Activated T-helper 1 cell treated with anti-CD3 and anti-CD28 coated beads, Interleukin-2, amount 50 U/mL, for 16 hours (primary cell): ENCODE measurements at places on chromosomes 2 and 18.

DNA sequence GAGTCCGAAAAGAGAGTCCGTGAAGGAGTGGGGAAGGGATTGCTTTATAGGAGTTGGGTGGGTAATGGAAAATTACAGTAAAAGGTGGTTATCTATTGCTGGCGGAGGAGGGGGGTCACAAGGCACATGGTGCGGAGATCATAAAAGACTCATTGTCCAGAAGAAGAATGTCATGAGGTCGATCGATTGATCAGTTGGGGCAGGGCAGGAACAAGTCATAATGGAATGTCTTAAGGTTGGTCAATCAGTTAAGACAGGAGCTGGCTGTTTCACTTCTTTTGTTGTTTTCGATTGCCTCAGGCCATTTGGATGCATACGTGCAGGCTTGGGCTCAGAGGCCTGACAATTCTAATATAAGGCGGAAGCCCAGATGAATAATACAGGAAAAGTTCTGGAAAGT, 473.0 kb upstream of the TNP1 start:
- no peak for DNase-seq

DNA sequence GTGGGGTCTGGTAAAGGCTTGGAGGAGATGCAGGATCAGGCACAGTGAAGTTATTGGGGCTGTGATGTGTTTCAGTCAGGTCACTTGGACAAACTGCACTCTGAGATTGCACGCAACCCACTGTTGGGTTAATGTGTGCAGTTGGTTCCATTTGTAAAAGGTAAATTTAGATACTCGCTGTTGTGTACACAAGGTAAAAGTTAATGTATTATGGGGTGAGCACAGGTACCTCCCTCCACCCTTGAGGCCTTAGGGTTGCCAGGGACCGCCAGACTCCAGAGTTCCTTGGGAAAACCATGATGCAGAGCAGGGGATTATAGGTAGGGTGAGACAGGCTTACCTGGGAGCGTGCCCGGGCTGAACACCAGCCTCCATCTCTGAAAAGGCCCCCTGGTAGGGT, 20.1 kb downstream of the IMPA2 start:
- DNase-seq = no peak

DNA sequence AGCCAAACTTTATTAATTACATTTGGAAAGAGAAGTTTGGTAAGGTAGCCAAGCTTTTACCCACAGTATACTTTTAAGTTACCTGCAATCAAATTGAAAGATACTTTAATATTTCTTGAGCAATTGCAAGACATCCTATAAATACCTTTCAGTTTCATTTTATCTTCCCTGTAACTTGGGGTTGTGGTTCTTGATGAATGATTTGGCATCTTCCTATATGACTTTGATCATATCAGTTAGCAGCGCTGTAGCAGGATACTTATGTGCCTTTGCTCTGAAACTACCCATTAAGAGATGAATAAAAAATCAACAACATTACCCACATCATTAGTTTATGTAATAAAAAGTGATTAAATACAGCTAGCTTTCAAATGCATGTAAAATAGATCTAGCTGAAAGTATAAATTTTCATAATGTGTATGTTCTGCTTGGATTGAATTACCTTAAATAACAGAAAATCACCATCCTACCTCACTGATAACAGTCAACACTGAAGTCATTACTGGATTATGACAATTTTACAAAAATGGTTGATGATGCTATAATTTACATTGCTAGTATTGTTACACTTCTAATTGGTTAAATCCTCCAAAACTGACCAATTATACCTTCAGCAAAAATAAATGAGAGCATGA, 50.4 kb downstream of the MMADHC start:
- no peak for DNase-seq

GRCh38 chr2:236180076-236180816, 12.1 kb upstream of the GBX2 start:
- no peak for DNase-seq

DNA sequence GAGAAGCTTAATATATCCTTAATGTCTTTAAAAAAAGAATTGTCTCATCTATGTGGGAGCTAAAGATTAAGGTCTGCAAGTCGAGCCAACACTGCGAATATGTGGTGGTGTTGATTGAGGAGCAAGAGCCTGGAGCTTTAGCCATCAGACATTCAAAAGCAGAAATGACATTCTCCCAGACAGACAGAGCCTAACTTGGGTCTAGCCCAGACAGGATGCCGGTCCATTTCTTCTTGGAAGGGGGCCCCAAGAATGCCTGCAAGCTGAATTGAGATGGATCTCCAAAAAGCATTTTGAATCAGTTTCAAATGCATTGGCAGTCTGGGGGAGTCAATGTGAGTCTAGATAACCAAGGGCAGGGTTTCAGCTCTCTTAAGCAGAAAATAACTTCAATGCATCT, 30.1 kb upstream of the EML4 start:
- no peak for DNase-seq

- DNase-seq = no peak
Observed at GRCh38 chr2:118994172-118994700, 52.2 kb downstream of the MARCO start.

GRCh38 chr2:187917535-187917934, 363.3 kb upstream of the TFPI start:
- no peak for DNase-seq

DNA sequence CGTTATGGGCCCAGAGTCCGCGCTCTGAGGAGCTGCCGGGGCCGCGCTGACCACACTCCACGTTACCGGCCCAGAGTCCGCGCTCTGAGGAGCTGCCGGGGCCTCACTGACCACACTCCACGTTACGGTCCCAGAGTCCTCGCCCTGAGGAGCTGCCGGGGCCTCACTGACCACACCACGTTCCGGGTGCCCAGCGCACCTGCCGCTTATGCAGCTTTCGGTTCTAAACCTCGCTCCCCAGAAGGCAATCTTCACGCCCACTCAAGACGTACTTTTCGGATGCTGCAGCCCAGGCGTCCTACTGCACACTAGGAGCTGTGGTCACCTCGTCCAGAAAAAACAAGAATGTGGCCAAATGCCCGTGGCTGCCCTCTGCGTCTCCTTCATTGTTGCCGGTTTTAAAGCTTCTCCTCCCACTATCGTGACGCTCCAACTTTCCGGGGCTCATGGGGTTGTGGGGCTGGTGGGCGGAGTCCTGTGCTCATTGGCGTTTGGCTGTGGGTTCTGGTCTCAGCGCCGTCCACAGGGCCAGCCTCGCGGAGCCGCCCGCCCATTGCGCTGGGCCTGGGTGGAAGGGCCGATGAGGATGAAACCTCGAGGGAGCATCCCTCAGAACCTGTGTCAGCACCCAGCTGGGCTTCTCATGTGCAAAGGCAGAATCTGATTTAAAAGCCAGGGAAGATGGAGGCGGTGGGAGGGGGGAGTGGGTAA, 11.9 kb downstream of the KCNG2 start:
- DNase-seq = no peak

GRCh38 chr2:150120326-150120955, 367.0 kb downstream of the RND3 start:
- DNase-seq = no peak

DNA sequence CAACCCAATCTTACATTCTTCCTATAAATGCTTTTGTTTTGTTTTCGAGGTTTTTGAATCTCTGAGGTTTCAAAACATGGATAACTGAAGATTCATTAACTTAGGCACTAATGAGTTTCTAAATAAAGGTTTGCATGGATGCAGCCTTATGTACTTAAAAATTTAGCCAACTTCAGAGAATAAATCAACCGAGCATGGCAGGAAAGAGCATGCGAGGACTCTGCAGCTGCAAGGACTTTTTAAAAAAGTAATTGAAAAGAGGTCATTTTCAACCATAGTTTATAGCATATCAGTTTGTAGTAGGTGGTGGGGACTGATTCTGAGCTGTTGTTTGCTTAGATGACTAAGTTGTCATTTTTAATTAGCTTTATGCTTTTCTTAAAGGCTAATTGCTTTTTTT, 567.0 kb upstream of the ZEB2 start:
- no peak for DNase-seq

DNA sequence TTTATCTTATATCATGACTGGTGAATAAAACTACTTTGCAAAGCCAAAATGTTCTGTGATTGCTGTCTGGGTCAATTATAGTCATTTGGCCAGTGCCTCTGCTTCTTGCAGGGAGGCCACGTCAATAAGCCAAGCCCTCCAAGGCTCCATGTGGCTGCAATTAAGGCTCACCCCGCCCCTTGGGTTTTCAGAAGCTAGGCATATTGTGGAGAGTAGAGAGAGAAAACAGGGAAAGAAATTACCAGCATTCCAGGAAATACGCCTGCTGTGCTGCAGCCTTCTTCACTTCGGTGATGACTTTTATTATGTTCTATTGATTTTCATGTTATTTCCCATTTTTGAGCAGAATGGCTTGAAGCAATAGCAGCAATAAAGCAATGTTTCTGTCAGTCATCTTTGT, 319.7 kb downstream of the SOX11 start:
- DNase-seq = no peak

GRCh38 chr18:7064346-7064745, 53.3 kb downstream of the LAMA1 start:
- DNase-seq = no peak

DNA sequence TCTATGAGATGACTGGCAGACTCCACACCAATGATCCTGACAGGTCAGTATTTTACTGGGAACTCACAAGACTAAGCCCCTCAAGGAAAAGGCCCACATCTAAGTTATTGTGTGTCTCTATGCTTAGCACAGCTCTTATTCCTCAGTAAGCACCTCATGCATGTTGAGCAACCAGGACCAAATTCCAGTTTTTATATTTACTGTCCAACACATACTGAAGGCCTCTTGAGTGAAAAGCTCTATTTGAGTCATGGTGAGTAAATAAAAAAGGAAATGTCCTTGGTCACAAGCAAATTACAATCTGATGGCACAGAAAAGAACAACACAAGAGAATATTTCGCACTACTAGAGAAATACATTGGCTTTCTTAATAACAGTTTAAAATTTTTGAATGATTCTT, 87.9 kb upstream of the ETAA1 start:
- no peak for DNase-seq

GRCh38 chr2:200905618-200906296, 16.6 kb downstream of the NIF3L1 start:
- DNase-seq = no peak

GRCh38 chr2:37354531-37354930, 10.1 kb downstream of the QPCT start:
- DNase-seq = no peak

DNA sequence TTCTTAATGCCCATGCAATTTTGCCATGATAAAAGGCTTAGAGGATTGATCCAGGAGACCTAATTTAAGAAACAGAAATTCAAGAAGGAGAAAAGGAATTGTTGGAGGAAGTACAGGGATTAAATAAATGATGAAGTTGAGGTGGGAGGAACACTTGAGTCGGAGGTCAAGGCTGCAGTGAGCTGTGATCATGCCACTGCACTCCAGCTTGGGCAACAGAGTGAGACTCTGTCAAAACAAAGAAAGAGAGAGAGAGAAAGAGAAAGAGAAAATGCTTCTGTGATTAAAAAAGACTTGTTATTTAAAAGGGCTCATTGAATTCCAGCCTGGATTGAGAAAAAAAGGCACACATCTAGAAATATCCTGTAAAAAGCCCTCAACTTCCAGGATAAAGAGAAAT, 123.2 kb downstream of the B3GNT2 start:
- DNase-seq = no peak

GRCh38 chr2:175432021-175432420, 250.5 kb upstream of the ATP5MC3 start:
- no peak for DNase-seq

- no peak for DNase-seq
Observed at GRCh38 chr2:100940240-100940639, 61.8 kb upstream of the RPL31 start.

GRCh38 chr2:8453904-8454302, 228.0 kb upstream of the ID2 start:
- no peak for DNase-seq

DNA sequence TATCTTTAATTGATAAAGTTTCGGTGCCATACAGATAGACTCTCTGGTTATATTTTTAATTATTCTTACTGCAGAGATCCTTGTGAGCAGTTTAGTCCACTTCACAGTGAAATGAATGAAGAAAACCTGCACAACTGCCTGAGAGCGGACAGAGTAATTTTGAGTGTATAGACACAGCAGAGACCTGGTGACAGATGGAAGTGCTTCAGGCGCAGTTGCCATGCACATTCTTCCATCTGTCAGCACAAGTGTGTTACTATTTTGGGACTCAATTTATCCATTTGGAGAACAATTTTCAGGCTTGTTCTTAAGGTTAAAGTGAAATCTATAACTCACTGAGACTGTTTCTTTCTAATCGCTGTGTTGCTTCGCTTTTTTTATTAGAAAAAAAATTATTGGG, 147.8 kb upstream of the SPHKAP start:
- no peak for DNase-seq

GRCh38 chr2:54065411-54065810, 50.0 kb upstream of the ACYP2 start:
- no peak for DNase-seq

DNA sequence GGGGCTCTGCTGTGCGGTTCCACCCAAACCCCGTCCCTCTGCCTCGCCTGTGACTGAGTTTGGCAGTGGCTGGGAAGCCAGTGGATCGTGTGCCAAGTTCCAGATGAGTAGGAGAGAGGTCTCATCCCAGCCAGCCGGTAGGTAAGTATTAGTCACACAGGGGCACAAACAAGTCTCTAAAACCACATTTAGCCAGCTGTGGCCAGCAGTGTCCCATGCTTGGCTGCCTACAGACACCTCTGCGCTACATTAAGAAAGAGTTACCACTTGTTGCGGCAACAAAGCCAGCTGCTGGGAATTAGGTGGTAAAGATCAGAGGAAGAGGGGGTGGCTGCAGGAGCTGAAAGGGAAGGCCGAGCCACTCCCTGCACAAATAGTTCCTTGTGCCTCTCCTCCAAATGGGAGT, 81.2 kb downstream of the GATA6 start:
- DNase-seq = no peak

DNA sequence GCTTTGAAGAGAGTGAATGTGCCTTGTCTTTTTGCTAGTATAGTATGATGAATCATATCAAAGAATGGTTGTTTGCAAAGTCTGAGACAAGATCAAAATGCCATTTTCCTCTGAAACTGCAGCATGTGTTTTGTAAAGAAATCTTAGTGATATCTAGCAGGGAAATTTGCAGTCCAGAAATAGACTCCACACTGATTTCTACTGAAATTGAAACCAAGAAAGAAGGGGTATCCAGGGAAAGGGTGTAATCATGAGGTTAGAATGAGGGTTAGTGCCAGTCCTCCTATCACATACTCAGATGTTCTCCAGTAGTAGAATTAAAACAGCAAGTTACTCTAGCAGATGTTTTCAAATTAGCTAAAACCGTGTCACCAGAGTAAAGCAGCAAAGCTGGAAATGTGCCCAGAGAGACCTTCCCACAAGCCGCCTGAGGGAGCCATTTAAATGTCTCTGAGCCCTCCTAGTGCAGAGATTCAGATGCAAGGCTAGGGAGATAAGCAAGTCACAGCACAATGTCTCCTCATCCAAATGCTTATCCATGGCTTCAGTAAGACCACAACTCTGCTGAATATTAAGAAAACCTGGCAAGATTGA, 4.9 kb downstream of the DLGAP1 start:
- no peak for DNase-seq
